ENCODE measurements at places on chromosomes 13 and 19.

DNA sequence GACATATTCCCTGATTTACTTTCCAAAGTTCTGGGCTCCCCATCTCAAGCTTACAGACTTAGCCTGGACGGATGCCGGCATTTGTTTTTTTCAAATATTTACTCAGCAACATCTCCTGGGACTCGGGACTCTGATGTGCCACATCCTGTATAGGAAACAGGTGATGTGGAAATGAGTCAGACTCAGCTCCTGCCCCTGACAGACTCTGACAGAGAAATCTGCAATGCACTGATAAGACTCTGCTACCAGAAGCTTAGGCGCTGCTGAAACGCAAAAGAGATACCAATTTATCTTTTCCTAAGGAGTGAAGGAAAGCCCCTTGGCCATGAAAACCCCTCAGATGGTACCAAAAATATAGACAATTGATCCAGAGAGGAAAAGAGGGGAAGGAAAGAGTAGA lies 16.2 kb downstream of the LAIR2 start:
- H3K4me1 ChIP-seq = peaks cover 54% of the 10 kb centered on the region
- H3K27ac ChIP-seq = peak overlapping the region; percentile 80
- H3K4me3 ChIP-seq = no peak overlapping the region
- DNase-seq = peak; percentile 79

DNA sequence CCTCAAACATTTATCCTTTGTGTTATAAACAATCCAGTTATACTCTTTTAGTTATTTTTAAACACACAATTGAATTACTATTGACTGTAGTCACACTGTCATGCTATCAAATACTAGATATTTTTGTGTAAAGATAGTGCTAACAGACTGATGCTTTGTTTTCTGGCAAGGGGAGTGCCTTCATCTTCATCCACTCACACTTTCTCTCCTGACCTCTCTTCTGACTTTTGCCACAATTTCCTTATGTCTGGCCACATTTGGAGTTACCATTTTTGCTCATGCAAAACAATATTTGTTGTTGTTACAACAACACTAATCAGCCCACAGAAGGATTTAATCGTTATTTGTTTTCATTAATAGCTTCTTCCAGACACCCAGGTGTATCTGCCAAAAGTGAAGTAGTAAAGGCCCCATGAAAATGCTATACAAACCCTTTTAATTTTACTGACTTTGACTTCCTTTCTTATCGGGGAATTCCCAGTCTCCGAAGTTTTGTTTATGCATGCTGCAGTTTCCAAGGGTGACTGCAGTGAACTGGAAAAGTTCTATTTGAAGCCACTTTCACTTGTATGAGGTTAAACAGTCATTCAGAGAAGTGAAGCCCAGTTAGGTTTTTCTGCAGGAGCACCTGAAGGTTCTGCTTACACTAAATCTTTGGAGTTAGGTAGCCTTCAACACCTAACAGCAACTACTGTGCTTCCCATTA lies 66.1 kb upstream of the FRY start:
- no peaks in the 10 kb centered on the region for H3K4me1 ChIP-seq
- H3K36me3 ChIP-seq = no peaks in the 10 kb centered on the region
- peaks cover 23% of the 10 kb centered on the region for H3K27me3 ChIP-seq
- no peak overlapping the region for H3K27ac ChIP-seq
- no peak overlapping the region for H3K4me3 ChIP-seq

DNA sequence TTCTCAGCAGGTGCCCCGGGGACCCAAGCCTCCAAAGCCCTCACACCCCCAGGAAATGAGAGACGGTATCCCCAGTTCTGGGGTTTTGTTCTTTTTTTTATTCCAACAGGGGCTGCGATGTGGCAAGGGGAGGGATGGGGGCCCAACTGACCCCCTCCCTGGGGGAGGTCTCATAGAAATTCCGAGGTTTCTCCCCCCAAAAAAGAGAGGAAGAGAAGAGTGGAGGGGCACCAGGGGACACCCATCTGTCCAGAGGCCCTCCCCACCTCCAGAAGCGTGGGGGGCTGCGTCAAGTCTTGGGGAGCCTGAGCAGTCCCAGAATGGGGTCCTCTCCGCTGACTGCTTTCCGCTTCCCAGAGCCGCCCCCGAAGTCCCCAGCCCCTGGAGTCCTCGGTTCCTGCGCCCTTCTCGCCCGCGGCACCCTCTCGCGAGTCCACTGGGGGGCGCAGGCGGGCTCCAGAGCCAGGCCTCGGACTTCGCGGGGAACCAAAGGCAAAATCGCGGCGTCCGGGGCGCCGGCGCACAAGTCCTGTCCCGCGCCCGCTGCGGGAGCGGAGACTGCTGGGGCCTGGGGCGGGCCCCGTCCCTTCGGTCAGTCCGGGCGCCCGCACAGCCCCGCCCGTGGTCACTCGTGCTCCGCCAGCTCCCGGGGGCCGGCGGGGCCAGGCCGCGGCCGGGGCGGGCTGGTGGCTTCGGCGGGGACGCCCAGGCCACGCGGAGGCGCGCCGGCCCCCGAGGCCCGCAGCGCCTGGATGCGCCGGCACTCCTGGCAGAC lies 4.4 kb upstream of the ATP1A3 start:
- peaks cover 30% of the 10 kb centered on the region for H3K4me1 ChIP-seq
- DNase-seq = peak; percentile 58
- H3K27ac ChIP-seq = no peak overlapping the region
- no peak overlapping the region for H3K4me3 ChIP-seq

DNA sequence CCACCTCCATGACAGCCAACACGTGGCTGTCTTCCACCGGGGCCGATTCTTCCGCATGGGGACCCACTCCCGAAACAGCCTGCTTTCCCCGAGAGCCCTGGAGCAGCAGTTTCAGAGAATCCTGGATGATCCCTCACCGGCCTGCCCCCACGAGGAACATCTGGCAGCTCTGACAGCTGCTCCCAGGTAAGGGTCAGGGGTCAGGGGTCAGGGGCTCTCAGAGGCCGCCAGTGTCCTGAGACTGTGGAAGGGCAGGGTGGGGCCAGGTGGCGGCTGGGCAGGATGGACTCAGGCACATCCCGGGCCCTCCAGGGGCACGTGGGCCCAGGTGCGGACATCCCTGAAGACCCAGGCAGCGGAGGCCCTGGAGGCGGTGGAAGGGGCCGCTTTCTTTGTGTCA lies 15.0 kb downstream of the CPT1C start:
- H3K27ac ChIP-seq = no peak overlapping the region
- H3K36me3 ChIP-seq = no peaks in the 10 kb centered on the region
- H3K4me3 ChIP-seq = no peak overlapping the region
- no peaks in the 10 kb centered on the region for H3K27me3 ChIP-seq
- no peak for DNase-seq

DNA sequence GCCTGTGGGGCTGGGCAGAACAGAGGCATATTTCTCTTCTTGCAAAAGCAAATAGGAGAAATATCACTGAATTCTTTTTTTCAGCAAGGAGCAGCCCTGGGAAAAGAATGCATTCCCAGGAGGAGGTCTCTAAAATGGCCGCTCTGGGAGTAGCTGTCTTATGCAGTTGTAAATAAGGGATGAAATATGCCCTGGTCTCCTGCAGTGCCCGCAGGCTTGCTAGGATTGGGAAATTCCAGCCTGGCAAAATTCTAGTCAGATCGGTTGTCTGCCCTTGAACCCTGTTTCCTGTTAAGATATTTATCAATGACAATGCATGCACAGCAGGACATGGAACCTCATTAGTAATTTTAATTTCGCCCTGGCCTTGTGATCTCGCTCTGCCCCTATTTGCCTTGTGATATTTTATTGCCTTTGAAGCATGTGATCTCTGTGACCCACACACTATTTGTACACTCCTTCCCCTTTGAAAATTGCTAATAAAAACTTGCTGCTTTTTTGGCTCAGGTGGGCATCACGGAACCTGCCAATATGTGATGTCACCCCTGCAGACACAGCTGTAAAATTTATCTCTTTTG lies 1993.2 kb downstream of the PCDH9 start:
- DNase-seq = no peak
- H3K27me3 ChIP-seq = no peaks in the 10 kb centered on the region
- no peak overlapping the region for H3K27ac ChIP-seq
- no peaks in the 10 kb centered on the region for H3K4me1 ChIP-seq
- H3K4me3 ChIP-seq = no peak overlapping the region
- no peaks in the 10 kb centered on the region for H3K36me3 ChIP-seq

GRCh38 chr13:41720839-41721561 lies 239.9 kb downstream of the VWA8 start:
- H3K4me1 ChIP-seq = no peaks in the 10 kb centered on the region
- H3K27me3 ChIP-seq = no peaks in the 10 kb centered on the region
- no peak overlapping the region for H3K27ac ChIP-seq

- H3K36me3 ChIP-seq = no peaks in the 10 kb centered on the region
- no peak overlapping the region for H3K4me3 ChIP-seq
- no peak overlapping the region for H3K27ac ChIP-seq
- DNase-seq = no peak
- peaks cover 3% of the 10 kb centered on the region for H3K4me1 ChIP-seq
Observed at GRCh38 chr13:98410612-98411011, 166.3 kb downstream of the STK24 start.

GRCh38 chr13:110345266-110345665 lies 38.2 kb downstream of the COL4A2 start:
- no peak overlapping the region for H3K4me3 ChIP-seq
- no peak overlapping the region for H3K27ac ChIP-seq
- peaks cover 16% of the 10 kb centered on the region for H3K4me1 ChIP-seq
- H3K27me3 ChIP-seq = peaks cover 23% of the 10 kb centered on the region
- H3K36me3 ChIP-seq = peaks cover 1% of the 10 kb centered on the region
- no peak for DNase-seq

- H3K4me1 ChIP-seq = no peaks in the 10 kb centered on the region
- H3K27me3 ChIP-seq = peaks cover 23% of the 10 kb centered on the region
- H3K36me3 ChIP-seq = no peaks in the 10 kb centered on the region
- no peak overlapping the region for H3K4me3 ChIP-seq
- no peak overlapping the region for H3K27ac ChIP-seq
Observed at GRCh38 chr19:5397804-5398692, 57.2 kb upstream of the ZNRF4 start.

- peak; percentile 55 for DNase-seq
- H3K27ac ChIP-seq = peak overlapping the region; percentile 60
- peaks cover 4% of the 10 kb centered on the region for H3K36me3 ChIP-seq
Observed at GRCh38 chr13:46341112-46341711, 45.8 kb downstream of the RUBCNL start.

DNA sequence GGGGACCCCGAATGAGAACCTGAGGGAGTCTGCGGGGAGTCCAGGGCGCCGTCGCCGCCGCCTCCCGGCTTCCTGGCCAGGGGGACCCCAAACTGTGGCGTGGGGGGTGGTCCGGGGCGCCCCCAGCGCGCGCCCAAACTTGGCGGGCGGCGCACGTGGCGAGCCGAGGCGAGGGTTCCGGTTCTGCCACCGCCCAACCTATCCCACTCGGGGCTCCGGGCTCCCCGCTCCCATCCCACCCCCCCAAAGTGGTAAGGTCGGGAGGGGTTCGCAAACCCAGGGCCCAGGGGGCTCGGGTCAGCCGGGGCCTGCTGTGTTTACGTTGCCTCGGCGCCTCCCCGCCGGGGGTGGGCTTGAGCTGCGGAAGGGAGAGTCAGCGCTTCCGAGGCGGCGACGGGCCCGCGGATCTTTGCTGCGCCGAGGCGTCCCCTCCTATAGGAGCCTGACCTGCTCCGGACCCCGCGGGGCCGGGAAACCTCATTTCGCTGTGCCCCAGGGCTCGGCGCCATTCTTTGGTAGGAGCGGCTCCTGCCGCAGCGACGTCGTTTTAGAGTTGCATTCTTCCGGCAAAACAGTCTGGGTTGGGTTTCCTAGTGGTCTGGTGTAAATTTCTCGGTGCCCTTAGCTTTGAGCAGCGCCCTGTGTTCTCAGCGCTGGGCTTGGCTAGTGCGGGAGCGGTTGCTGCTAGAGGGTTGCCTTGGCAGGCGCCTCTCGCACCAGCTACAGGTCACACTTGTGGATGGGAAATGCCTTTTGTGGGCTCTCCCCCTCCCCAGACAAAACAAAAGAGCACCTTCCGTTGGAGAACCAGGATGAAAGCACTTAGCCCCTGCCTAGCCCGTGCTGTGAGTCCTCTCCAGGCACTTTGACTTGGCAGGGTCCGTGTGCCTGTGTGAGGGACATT lies 1.2 kb downstream of the DAZAP1 start:
- peaks cover 13% of the 10 kb centered on the region for H3K36me3 ChIP-seq
- H3K27me3 ChIP-seq = no peaks in the 10 kb centered on the region
- peak overlapping the region; percentile 88 for H3K4me3 ChIP-seq

DNA sequence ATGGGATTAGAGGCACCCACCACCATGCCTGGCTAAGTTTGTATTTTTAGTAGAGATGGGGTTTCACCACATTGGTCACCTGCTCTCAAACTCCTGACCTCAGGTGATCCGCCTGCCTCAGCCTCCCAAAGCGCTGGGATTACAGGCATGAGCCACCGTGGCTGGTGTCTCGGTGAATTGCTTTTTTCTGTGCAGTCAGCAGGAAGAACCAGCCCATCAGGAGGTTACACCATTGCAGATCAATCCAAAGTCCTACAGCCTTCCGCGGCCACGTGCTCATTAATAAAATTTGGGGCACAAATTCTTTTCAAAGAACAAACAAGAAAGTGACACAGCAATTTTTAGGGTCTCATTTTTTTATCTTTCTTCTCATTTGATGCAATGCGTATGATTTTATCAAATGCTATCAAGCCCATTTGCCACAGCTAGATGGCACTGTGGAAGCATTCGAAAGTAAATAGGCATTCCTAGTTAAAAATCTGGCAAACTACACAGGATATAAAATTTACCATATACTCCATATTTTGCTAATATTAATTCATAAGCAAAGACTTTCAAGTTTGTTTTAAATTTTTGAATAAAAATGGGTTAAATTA lies 54.4 kb upstream of the ZNF835 start:
- H3K4me3 ChIP-seq = no peak overlapping the region
- no peaks in the 10 kb centered on the region for H3K36me3 ChIP-seq
- no peaks in the 10 kb centered on the region for H3K27me3 ChIP-seq

- DNase-seq = no peak
- no peak overlapping the region for H3K4me3 ChIP-seq
- peaks cover 40% of the 10 kb centered on the region for H3K4me1 ChIP-seq
- H3K36me3 ChIP-seq = peaks cover 80% of the 10 kb centered on the region
Observed at GRCh38 chr19:19871932-19872331, 6.2 kb downstream of the ZNF253 start.

DNA sequence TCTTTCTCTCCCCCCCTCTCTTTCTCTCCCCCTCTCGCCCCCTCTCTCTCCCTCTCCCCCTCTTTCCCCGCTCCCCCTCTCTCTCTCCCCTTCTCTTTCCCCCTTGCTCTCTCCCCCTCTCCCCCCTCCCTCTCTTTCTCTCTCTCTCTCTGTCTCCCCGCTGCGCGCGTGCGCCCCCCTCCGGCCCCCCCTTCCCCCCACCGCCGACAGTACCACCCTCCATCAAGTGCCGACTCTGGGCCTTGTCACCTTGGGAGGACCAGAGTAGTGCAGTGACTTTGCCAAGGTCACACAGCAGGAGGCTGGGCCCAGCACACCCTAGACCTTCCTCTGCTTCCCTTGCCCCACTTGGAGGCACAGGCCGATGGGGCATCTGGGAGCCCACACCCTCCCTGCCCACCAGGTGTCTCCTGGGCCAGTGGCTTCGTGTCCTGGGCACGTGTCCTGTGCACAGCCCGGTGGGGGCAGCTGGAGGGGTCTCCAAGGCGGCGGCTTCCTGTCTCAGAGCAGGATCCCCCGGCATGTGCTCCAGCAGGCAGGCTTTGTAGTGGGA lies 121.6 kb downstream of the KDM4B start:
- no peaks in the 10 kb centered on the region for H3K27me3 ChIP-seq
- no peak for DNase-seq
- no peaks in the 10 kb centered on the region for H3K36me3 ChIP-seq
- no peak overlapping the region for H3K4me3 ChIP-seq
- no peaks in the 10 kb centered on the region for H3K4me1 ChIP-seq

- no peaks in the 10 kb centered on the region for H3K4me1 ChIP-seq
- H3K36me3 ChIP-seq = no peaks in the 10 kb centered on the region
- DNase-seq = no peak
- no peaks in the 10 kb centered on the region for H3K27me3 ChIP-seq
Observed at GRCh38 chr13:81406639-81407292, 1065.8 kb upstream of the SPRY2 start.

All from activated CD8-positive, alpha-beta memory T cell treated with anti-CD3 and anti-CD28 coated beads, Interleukin-2, amount 10 ng/mL, durations not matched to agents 7 days and 5 days (primary cell).